ENCODE measurements at places on chromosomes 12 and 14. TPM values are rescaled to one million over a fixed set of nuclear protein-coding genes. Genes with fewer than 3 reads are reported as not detected.

Gene OTOGL
- 0.14 TPM for total RNA-seq

Gene RPS6KL1
- 20.0 TPM for total RNA-seq

Gene ERP27
- 0.07 TPM for total RNA-seq

DNA sequence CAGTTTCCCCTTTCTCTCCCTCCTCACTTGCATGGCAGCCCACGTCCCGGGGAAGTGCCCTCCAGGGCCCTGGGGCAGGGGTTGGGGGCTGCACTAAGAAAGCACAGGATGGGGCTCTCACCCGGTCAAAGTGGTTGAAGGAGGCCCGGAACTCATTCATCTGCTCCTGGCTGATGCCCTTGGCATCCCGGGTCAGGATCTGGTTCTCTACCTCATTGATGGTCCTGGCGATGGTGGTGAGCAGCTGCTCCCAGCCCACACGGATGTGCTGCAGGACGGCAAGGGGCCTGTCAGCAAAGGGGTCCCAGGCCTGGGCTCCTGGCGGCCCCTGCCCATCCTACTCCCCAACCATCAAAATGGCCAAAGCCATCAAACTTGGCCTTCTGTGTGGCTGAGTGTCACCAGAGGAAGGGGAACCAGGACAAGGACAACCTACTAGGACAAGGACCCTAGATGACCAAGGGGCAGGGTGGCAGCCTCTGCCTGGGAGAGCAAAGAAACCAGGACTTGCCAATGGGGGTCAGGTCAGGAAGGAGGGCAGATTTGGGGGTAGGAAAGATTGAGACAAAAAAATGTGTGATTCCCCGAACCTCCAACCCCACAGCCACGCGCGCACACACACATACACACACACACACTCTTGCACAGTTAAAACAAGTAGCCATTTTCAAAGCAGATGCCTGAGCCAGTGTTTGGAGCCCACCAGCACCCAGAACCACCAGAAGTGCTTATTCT is 87.1 kb upstream of the ZFP36L1 start:
- DNase-seq: no peak

DNA sequence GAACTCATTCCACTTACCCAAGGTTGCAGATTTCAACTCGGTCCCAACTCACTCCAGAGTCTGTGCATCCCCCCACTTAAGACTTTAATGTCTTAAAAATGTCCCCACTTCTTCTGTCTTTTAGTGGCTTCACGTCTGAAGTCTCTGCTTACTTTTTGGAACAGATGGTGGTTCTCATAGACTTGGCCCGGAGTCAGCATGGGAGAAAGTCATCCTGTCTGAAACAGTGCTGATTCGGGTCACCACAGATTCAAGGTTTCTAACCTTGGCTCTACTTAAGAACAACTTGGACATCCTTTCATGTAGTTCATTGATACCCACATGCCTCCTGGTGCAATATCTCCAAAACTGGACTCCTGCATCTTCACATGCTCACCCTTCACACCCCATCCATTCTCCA is 26.0 kb downstream of the CHST11 start:
- DNase-seq: no peak

- DNase-seq: no peak
These were observed 9.6 kb upstream of the SERPINA11 start for GRCh38 chr14:94462219-94462551.

DNA sequence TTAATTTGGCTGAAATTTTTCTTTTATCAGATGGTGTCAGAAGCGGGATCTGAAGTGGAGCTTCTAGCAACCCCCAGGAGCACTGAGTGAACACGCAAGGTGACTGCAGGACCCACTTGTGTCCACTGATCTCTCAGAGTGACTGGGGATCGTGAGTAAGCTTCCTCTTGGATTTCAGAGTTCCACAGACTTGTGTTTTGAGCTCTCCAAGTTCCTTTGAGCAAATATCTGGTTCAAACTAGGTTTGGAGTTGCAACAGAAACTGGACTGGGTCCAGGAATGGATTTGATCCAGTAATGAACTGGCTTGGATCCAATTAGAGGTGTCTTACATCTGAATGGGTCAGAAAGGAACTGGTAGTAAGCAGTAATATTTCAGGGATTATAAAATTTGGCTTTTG is 24.7 kb upstream of the B4GALNT1 start:
- DNase-seq: no peak

DNA sequence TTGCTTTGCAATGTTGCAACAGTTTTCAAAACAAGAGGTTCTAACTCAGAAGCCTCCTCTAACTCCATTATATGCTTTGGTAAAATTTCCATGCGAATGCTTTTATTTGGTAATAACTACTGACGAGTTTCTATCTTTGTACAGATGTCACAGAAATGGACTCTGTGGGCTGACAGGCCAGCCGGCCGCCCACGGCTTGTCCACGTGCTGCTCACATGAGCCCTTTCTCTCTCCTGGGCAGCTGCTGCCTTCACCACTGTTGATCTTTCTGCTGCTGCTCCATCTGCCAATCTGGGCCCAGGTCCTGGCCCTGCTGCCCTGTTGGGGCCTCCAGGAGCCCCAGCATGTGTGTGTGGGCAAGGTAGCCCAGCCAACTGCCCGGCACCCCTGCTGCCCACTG is 168.2 kb upstream of the TMEM132C start:
- DNase-seq: no peak

Measured in kidney epithelial cell (primary cell).